Anterior cingulate cortex (tissue), 58 donors: ENCODE measurements at places on chromosomes 1 and 21.

GRCh38 chr1:169049258-169049938 is 57.1 kb upstream of the ATP1B1 start:
- DNase-seq, result no peak

DNA sequence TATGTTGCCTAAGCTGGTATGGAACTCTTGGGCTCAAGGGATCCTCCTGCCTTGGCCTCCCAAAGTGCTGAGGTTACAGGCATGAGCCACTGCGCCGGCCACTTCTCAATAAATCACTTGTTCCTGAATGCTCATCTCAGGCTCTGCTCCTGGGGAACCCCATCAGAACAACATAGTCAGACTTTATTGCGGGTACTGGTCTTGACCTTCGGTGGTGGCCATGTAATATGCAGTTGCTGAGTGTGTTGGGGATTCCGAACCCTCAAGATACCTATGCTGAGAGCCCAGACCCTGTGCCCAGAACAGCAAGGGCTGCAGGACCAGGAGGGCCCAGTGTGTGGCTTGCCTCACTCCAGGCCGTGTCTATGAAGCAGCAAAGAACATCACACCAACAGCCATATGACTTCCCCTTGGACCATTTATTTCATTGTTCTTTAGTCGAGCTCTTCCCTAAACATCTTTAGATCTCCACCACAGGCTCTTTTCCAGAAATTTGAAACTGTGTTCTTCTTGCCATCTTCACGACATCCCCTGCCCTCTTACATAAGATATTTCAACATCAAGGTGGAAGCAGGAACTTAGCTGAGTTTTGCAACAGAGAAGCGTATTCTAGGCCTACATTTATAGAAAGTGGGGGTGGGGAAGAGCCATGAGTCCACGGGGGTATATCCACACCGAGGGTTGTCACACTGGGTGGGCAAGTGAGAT is 12.7 kb upstream of the SDHB start:
- DNase-seq, result peak; percentile 16

DNA sequence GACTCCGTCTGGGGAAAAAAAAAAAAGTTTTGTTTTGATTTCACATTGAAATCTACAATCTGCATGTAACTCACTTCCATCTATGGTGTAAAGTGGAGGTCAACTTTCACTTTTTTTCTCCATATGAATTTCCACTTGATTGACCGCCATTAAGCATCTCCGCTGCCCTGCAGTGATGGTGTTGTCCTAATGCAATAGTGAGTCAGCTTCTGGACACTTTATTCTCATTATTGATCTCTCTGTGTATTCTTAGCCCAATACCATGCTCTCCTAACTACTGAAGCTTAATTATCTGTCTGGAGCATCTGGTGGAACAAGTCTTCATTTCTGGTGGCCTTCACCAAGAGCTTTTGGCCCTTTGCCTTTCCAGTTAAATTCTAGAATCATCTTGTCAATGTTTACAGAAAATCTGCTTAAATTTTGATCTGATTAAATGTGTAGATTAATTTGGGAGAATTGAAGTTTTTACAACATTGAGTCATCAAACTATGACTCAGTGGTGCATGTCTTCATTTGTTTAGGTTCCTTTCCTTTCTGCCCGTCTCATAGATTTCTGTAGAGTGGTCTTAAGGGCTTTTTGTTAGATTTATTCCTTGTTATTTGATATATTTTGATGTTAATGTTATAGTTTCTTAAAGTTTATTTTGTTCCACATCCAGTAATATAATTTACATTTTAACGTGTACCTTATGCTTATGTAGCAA is 181.5 kb downstream of the PRDM2 start:
- no peak for DNase-seq

GRCh38 chr1:32014948-32015273 is 1.2 kb downstream of the KHDRBS1 start:
- DNase-seq, result no peak

- DNase-seq, result no peak
Measured at GRCh38 chr1:202649553-202650392, 60.5 kb downstream of the SYT2 start.

GRCh38 chr1:180265871-180266270 is 35.8 kb downstream of the LHX4 start:
- no peak for DNase-seq

- peak; percentile 50 for DNase-seq
Measured at GRCh38 chr1:111990026-111990877, 784 bp upstream of the KCND3 start.

- no peak for DNase-seq
Measured at GRCh38 chr1:88697503-88697902, 13.4 kb downstream of the PKN2 start.

DNA sequence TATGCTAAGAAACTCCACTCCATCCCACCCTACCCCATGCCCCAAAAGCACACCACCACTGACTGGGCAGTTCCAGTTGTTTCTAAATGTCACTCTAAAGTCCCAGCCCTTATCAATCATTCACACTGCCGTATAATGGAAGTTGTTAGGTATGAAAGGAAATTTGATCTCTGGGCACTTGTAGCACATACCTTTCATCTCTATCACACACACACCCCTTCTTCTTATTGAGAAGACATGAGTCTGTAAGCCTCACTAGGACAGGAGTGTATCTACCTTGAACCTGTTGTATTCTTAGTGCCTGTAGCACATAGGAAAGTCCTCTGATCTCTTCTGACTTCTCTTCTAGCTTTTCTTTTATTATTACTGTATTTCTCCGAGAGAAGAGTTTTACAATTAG is 22.3 kb upstream of the DHX9 start:
- DNase-seq, result no peak

DNA sequence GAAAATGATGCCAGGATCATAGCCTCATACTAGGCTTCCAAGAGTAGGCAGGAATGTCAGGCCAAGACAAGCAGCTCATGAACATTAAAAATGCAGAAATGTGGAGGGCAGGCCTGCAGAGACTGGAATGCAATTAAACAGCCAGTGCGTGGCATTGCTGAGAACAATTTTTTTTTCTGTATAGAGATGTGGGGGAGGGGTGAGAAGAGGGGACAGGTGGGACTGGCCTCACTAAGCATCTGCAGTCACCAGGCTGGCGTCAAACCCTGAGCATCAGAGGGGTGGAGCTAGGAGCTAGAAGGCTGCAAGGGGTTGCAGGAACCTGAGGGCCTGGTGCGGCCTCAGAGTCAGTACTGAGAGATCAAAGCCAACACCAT is 114.1 kb downstream of the TNR start:
- DNase-seq, result no peak

- DNase-seq, result no peak
Measured at GRCh38 chr1:79539001-79539400, 532.5 kb upstream of the ADGRL4 start.

DNA sequence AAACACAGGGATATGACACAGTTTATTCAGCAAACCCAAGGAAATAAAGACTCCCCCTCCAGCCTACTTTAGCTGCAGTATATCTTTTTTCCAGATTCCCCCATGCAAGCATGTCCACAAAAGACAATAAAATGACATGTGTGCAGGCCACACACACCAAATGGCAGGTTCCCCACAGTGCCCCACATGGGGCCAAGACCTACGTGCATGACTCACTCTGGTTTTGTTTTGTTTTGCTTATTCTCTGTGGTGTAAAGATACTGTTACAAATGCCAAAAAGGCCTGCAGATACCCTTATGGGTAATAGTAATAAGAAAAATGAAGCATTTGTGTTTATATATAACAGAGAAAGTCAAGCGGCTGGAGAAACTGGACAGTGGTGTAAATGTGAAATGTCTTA is 71.6 kb downstream of the RD3 start:
- DNase-seq, result no peak

DNA sequence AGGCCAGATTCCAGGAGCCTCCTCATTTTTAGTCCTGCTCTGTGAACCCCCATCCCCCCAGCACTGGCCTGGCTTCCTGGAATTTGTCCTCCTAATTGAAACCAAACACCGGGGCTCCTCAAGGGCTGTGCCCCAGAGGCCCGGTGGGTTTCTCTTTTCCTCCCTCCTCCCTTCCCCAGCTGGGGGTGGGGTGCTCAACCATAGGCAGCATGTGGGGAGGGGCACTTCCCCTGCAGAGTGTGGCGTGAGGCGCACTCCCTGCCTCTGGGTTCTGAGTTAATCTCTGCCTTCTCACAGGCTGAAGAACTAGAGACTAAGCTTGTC is 67.5 kb upstream of the ACOT11 start:
- no peak for DNase-seq

- no peak for DNase-seq
Measured at GRCh38 chr1:181127898-181128453, 39.5 kb downstream of the IER5 start.

DNA sequence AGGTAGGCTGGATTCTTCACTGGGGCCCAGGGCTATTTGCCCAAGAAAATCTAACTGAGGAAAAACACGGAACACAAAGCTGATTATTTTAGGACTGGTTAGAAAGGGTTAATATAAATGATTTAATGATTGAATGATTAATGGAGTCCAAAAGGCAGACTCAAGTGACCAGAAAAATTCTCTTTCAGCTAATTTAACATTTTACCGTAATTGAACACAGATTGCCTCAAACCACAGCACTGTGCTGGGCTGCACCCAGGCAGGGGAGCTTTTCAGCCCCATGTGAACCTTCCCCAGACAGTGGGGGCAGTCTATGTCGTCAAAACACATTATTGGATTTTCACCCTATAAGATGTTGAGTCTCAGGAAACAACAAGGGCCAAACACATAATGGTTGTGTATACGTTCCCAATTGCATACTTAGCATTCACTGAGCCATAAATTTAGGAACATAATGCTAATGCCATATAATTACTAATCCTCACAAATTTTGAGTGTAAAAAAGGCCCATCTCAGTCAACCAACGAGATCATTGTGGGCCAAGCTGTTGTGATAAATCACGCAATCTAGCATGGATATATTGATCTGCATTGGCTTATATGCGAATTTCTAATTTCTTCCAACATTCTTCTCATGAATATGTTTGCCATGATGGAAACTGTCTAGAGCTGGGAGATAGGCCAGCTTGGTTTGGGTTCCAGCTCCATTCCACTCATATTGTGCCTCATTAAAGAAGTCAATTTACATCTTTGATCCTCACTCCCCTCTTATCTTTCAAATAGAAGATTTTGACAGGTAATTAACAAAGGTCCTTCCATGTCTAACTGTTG is 27.7 kb downstream of the DSCAM start:
- DNase-seq, result no peak

DNA sequence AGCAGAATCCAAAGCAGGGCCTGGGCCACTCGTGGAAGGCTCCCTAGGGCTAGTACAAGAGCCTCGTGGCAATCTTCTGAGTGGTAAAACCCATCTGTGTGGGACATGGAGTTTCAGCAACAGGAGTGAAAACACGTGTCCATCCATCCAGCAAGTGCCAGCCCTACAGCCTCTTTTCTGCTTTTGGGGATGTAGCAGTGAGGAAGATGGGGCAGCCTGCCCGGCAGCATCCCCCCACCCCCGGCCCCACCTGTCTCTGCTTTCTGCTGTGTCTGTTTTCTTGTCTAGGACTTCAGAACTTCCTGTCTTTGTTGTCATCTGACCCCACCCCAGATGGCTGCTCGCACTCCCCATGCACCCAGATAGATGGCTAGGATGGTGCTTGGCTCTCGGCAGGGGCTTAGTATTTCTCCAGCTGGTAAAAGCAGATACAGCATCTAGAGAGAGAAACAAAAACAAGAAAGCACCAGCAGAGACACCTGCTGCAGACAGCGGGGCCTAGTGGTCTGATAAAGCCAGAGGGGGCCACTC is 1.5 kb downstream of the CPTP start:
- DNase-seq, result no peak

DNA sequence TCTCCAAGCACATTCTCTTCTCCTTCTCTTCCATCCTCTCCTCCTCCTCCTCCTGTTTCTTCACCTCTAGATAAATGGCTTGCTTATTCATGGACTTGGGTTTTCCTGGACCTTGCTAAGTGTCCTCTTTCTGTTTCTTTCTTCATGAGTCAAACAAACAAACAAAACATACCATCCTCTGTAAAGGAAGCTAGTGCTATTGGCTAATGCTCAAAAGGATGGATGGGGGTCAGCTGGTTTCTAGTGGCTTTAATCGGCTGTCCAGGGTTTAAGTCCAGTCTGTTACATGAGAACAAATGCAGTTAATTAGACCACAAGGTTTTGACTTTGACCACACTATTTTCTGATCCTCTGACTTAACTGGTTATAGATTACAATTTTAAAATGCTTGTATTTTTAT is 83.8 kb upstream of the TSPAN2 start:
- DNase-seq, result no peak

GRCh38 chr1:24572301-24572700 is 16.4 kb downstream of the NCMAP start:
- DNase-seq, result no peak

DNA sequence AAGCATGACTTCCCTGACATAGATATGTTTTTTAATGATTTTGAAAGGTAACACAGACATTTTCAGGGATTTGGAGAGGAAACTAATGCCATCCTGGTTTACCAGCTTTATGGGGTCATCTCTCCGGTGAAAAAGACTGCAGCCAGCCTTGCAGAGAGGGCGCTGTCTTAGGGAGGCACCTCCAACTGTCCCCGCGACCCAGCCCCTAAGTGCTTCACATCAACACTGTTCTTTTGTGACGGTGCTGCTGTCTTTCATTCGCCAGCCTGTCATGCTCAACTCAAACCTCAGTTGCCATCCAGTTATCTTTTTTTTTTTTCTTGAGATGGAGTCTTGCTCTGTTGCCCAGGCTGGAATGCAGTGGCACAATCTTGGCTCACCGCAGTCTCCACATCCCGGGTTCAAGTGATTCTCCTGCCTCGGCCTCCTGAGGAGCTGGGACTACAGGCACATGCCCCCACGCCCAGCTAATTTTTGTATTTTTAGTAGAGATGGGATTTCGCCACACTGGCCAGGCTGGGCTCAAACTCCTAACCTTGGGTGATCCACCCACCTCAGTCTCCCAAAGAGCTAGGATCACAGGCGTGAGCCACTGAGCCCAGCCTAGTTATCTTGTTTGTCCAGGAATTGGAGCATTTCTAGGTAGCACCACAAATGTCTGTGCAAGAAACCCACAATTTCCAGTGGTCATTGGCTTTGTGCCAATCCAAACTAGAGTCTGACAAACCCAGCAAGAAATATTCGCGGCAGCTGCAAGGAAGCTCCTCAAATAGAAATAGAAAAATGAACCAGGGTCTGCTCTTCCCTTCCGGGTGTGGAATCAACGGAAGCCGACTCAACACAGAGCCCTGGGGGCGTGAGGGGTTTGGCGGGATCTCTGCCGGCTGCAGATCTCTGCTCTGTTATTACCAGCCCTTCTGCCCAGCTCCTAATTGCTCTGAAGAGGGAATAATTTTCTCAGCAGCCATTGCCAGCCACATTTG is 24.2 kb downstream of the PDE9A start:
- DNase-seq, result no peak

GRCh38 chr21:42306366-42307035 is 8.7 kb downstream of the TFF3 start:
- no peak for DNase-seq

GRCh38 chr21:37264808-37265207 is 2.3 kb downstream of the VPS26C start:
- DNase-seq, result no peak

GRCh38 chr1:24027838-24028468 is 47.8 kb upstream of the SRSF10 start:
- no peak for DNase-seq

DNA sequence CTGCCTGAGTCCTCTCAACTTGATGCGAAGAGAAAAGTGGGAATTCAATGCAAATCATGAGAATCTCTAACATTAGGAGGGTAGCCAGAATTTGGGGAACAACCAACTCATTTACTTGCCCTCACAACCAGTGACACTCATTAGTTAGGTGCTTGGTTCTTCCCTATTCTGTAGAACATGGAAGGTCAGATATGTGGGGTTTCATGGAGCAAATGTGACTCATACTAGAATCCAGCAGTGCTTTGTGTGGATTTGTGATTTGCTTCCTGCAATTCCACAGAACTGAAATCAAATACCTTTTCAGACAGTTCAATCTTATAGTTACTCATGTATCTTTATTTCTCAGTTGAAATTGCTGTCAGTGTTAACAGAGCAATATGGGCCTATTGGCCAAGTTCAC is 6.9 kb upstream of the ETV3 start:
- no peak for DNase-seq
